ENCODE measurements at places on chromosomes 7 and 10.

- no peak for DNase-seq
These were observed 1076.5 kb downstream of the DNAJB9 start for GRCh38 chr7:109646124-109646523.

DNA sequence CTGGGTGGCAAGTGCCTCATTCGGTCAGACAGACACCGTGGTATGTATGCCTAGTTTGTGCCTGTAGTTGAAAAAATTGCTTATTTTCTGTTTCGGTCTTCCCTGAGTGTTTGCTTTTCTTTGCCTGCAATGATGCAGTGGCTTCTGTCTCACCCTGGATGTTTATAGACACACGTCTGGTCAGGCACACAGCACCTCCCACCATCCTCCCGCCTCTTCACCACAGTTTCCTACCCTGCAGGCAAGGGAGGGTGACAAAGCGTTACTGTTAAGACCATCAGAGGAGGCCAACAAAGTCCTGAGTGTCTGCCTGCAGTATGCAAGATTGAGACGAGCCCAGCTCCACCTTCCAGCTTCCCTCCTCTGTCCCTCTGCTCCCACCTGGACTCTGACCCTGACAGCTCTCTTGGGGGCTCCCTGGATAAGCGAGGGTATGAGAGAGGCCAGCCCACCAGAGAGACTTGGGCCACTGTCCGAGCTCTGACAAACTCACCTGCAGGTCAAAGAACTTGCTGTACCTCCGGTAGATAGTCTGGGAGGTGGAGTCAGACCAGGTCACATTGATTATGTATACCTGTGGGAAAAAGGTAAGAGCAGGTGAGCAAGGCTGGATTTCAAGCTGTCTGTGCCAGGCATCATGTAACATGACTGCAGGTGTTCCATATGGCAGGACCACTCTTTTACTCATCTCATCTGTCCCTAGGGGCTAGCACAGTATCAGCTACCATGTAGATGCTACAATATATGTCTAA is 54.4 kb downstream of the SH3PXD2A start:
- DNase-seq, result no peak

DNA sequence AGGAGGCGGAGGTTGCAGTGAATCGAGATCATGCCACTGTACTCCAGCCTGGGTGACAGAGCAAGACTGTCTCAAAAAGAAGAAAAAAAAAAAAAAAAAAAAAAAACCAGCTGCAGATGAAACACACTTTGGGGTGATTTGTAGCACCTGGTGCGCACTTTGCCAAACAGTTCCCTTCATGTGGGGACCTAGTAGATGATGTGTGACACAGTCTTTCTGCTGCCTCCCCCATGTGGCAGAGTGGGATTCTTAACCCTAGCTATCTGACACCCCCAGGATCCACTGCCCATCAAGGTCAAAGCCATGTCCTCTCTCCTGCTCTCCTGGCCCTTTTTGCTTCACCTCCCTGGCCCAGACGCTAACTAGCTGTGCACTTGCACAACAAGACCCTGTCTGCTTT is 52.1 kb upstream of the PDZD8 start:
- no peak for DNase-seq

DNA sequence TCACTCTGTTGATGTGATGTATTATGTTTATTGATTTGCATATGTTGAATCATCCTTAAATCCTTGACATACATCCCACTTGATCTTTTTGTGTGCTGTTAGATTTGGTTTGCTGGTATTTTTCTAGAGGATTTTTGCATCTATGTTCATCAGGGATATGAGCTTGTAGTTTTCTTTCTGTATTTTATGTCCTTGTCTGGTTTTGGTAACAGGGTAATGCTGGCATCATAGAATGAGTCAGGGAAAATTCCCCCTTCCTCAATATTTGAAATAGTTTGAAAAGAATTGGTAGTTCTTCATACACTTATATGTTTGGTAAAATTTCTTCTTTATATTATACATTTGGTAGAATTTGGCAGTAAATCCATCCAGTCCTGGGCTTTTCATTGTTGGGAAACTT is 89.4 kb upstream of the SLC13A1 start:
- no peak for DNase-seq

- DNase-seq, result no peak
These were observed 992 bp upstream of the RBM20 start for GRCh38 chr10:110643035-110643652.

- no peak for DNase-seq
These were observed 53.2 kb upstream of the MACC1 start for GRCh38 chr7:20270371-20270770.

GRCh38 chr10:131901181-131901829 is 497 bp downstream of the PPP2R2D start:
- no peak for DNase-seq

- no peak for DNase-seq
These were observed 21.6 kb downstream of the NPC1L1 start for GRCh38 chr7:44519546-44519945.

GRCh38 chr7:100024020-100024619 is 8.7 kb downstream of the ZKSCAN1 start:
- DNase-seq, result no peak

- no peak for DNase-seq
These were observed 86.2 kb downstream of the PRR15 start for GRCh38 chr7:29649876-29650275.

DNA sequence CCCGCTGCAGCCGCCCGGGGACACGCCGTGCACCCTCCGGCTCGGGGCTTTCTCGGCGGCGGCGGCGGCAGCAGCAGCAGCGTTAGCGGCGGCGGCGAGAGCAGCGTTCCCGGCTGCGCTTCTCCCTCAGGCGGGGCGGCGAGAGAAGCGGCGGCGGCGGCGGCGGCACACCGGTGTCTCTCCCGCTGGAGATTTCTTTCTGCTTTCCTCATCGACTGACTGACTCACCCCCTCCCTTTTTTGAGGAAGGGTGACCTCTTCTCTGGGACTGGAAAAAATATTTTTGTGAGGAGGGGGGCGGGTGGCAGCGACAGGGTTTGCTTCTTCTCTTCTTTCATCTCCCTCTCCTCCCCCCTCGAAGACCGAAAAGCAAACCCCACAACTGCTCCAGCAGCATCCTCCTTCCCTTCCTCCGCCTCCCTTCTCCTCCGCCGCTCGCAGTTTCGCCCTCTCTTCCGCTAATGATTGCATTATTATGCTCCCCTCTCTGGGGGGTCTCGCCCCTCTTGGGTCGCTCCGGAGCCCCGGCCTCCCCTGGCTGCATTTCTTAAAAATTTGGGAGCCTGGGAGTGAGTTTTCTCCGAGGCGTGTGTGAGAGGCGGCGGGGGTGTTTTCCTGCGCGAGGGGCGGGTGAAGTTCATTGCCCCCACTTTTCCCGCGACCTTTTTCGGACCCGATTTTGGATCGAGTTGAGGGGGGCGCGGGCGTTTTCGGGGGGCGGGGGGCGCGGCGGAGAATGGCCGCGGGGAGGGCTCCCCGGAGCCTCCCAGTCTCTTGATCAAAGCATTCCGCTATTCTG is 411 bp downstream of the AUTS2 start:
- DNase-seq, result peak; percentile 59

- no peak for DNase-seq
These were observed 2.7 kb downstream of the SKIDA1 start for GRCh38 chr10:21522631-21523406.

DNA sequence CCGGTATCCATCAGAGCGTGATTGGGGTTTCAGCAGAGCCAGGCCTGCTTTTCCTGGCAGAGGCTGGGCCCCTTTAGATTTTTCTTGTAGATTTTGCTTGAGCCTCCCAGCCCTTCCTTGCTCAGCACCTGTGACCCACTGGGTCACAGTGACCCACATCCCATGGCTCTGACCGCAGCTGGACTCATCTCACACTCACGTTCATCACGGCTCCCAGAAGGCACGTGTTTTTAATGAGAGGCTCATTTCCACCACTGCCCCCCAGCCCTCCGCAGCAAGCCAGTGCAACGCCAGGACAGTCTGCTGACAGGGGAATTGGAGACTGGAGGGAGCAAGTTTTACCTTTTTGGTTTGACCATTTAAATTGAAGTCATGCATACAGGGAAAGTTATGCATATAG is 155.7 kb downstream of the CUX1 start:
- DNase-seq, result no peak

- DNase-seq, result no peak
These were observed 8.0 kb downstream of the SPOCK2 start for GRCh38 chr10:72080042-72080975.

DNA sequence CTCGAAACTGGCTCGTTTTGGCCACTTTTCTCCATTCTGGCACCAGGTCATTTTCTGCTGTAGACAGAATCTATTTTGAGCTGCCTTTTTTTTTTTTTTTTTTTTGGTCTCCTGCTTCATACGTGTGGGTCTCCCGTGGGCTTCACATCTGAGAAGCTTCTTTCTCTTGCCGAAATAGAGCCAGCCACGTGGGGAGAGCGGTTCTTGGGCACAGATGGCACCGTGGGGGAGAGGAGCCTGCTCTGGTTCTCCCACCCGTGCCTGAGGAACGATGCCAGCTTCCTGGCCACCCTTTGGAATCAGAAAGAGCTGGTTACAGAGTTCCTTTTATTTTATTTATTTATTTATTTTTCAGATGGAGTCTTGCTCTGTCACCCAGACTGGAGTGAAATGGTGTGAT is 48.7 kb upstream of the OCM2 start:
- DNase-seq, result peak; percentile 73

- no peak for DNase-seq
These were observed 194.0 kb downstream of the TAX1BP1 start for GRCh38 chr7:27933671-27934565.

- no peak for DNase-seq
These were observed 92.3 kb upstream of the KDM7A start for GRCh38 chr7:140269004-140269638.

DNA sequence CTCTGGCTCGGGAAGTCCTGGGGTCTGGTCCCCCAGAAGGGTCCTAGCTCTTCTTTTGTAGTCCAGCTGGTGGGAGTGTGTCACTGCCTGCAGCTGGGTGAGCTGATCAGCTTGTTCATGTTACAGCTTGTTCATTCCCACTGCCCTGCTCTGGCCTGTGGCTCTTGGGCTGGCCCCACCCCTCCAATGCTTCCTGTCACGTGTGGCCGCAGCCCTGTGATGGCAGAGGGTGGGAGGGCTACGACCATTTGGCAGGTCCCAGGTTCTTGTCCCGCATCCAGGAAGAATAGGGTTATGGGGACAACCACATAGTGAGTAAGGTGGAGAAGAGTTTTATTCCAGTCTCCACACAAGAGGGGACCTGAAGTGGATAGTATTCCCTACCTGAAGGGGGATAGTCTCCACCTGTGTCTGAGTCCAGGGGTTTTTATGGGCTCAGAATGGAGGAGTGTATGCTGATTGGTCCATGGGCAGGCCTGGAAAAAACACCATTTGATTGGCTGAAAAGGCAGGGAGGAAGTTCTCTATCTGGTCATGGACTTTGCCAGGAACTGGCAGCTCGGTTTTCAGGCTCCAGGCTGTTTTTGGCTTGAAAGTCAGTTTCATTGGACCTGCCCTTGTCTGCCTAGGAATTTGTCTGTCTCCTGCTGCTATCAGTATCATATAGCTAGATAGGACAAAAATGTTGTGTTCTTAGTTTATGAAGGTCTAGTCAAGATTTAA is 13.1 kb downstream of the SDHAF3 start:
- no peak for DNase-seq

DNA sequence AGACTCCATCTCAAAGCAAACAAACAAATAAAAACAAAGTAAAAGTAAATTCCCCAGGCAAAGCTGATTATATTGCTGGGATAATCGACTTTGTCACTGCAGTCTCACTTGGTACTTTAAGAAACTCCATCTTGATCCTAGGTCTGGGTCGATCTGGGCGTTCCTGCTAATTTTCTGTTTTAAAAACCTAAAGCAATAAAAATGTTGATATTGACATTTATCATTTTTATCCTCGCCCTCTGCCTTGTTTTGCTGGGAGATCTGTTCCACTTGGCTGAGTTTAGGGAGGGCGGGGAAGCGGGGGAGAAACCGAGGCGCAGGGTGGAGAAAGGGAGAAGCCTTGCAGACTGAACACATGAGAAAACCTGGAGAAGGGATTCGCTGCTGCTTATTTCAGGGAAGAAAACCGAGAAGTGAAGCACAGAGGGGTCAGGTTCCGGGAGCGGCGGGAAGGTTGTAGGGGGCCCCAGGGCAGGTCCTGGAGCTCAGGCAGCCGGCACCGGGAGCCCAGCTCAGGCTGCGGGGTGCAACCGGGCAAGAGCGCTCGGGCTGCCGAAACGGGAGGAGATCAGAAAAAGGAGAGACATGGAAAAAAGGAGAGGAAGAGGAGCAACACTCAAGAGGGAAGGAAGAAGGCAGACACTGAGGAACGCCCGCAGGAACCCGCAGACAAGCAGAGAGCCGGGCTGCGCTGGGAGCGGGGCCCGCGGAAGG is 27.3 kb upstream of the KMT2C start:
- DNase-seq, result no peak

GRCh38 chr10:14815681-14816080 is 22.2 kb downstream of the CDNF start:
- DNase-seq, result no peak

GRCh38 chr7:625376-625971 is 101.0 kb upstream of the DNAAF5 start:
- no peak for DNase-seq

- DNase-seq, result no peak
These were observed 807 bp upstream of the MINPP1 start for GRCh38 chr10:87503886-87504285.

- no peak for DNase-seq
These were observed 2.5 kb downstream of the PALD1 start for GRCh38 chr10:70481105-70481504.

DNA sequence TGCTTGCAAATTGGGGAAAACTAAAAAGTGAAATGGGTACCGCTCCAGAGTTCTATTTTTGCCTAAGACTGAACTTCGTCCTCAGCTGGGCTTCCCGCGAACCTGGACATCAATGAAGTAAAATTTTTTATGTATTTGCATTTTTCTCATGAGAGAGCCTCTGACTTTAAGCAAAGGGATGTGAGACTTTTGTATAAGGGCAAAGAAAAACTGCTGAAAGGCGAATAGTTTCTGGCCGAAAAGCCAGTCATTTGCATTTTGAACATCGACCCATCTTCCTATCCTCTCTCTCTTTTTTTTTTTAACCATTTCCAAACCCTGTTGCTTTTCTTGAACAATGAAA is 573 bp downstream of the PMPCB start:
- DNase-seq, result no peak

DNA sequence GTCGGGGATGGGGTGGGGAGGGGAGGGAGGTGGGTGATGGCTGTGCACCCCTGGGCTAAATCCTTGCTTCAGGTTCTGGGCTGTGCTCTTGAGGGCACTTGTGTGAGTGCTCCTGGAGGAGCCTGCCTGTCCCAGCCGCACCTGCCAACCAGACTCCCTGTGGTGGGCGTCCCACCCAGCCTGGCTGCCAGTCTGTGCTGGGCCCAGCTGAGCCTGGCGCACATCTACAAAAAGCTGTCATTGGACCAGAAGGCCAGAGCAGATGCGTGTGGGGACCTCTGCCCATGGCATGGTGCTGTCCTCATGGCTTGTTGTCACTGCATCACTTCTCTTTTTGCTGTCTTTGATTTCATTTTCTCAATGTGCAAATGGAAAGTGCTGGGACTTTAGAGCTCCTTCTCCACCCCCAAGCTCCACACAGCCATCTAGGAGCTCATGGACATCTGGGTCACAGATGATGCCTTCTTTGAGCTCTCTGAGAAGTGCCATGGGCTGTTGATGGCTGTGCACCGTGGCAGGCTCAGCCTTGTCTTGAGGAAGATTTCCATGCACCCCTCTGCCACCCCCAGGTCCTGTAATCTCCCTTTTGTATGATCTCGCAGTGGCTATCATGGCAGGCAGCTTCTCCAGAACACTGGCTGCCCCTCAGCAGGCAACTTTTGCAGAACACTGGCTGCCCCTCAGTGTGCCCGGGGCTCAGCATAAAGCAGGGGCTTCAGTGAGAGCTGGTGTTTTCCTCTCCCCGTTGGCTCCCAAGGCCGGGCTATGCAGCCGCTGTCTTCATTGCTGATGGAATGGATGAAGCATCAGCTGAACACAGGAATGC is 83.9 kb downstream of the ADCY1 start:
- no peak for DNase-seq

GRCh38 chr7:46549892-46550639 is 629.0 kb upstream of the IGFBP3 start:
- DNase-seq, result no peak
